ENCODE measurements at places on chromosomes 7 and 10.

DNA sequence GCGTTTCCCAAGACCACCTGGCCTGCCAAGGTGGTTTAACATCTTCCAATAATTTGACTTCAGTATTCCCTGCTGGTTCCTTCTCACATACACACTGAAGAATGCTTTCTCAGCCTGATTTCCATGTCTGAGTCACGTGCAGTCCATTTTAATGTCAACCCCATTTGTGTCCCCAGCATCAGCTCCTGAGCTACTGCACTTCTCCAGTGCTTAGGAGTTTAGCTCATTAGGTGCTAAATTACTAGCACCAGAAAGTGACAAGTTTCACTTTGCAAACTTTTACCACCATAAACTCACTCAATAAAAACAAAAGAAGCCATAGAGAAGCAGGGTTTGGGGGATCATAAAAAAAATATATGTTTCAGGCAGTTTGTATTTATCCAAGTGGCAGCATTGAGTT lies 279.3 kb upstream of the SORCS1 start:
- no peak for DNase-seq

- no peak for DNase-seq
Measured at GRCh38 chr10:71613261-71613777, 106.3 kb downstream of the C10orf105 start.

- DNase-seq: peak; percentile 9
Measured at GRCh38 chr10:131949041-131949862, 32.5 kb downstream of the BNIP3 start.

- no peak for DNase-seq
Measured at GRCh38 chr7:95298091-95298490, 26.2 kb downstream of the PON1 start.

DNA sequence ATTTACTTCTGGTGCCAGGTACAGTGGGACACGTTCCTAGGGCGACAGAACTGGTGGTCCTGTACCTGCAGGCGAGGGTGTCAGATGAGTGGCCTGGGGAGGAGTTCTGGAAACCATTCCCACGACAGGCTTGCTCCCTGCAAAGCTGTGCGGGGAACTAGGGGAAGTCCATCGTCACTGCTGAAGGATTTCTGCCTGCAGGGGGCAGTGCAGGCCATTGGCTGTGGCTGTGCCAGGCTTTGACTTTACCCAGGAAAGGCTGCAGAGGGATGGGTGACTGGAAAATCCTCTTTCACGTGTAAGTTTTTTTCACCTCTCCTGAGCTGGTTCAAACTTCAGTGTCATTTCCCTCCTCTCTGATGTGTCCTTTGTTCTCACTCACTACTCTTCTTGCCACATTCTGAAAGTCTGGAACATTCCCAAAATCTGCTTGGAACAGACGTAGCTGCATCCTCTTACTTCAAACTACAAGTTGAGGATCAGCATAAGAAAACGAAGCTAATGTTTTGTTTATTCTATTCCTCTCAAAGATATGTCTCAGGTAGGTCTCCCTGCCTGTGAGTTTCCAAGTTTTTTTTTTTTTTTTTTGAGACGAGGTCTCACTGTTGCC lies 126.5 kb downstream of the SH2D4B start:
- DNase-seq: peak; percentile 75

DNA sequence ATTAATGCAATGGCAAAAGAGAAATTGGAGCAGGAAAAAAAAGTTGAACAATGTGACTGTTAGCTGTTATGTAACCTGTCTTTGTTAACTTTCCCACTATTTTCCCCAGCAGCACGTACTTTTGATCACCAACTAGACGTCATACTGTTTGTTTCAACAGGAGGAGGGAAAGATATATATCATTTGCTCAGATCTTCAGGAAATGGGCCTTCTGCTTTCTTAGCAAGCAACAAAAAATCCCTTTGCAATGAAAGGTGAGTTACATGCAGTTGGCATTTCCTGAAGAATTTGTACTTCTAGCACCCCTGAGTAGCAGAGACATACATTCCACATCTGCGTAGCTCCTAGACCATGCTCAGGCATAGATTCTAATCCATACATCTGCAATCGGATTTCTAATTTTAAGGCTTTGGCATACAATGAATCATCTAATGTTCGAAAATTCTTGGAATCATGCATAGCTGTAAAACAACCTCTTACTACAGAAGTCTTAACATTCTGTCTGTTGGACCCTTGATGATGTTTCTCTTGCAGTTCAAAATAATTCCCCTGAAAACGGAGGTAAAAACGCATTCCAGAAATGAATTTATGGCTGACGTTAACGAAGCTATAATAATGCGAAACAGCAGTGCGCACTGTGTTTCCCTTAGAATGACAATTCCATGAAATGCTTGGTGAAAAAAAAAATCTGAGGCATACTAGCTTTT lies 286.9 kb upstream of the MGMT start:
- DNase-seq: no peak

DNA sequence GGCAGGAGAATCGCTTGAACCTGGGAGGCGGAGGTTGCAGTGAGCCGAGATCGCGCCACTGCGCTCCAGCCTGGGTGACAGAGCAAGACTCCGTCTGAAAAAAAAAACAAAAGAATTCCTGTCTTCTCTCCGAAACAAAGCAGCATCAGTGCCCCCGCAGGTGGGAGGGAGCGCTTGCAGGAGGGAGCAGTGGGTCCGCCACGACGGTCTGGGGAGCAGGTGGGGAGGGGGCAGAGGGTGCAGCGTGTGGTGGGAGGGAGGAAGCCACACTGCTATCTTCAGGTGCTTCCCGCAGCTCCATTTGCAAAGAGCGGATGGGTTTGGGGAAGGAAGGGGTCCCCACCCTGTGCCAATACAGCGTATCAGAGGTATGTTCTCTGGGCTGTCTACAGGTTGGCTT lies 31.7 kb downstream of the LIMK1 start:
- no peak for DNase-seq

DNA sequence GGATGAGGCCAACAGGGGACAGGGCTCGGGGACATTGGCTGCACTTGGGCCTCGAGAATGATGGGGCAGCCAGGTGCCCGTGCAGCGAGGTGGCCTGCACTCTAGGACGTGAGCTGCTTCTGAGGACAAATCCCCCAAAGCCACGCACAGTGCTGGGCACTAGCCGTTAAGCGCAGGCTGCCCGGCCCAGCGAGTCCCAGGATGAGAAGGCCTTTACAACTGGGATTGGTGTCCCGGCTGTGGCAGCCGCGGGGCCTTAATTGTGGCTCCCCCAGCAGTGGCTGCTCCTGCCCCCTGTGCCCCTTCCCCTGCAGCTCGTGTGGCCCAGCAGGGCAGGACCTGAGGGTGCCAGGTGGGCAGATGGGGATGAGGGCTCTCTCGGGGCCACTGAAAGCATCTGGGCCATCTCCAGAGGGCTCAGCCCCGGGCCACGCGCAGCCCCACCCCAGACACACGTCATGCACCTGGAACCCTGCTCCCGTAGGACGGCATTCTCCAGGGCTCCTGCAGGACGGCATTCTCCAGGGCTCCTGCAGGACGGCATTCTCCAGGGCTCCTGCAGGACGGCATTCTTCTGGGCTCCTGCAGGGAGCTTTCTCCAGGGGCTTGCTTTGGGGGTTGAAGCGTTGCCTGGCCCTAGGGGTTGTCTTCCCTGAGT lies 6.6 kb downstream of the PWWP2B start:
- no peak for DNase-seq

GRCh38 chr7:18174996-18175395 lies 147.3 kb upstream of the PRPS1L1 start:
- DNase-seq: no peak

DNA sequence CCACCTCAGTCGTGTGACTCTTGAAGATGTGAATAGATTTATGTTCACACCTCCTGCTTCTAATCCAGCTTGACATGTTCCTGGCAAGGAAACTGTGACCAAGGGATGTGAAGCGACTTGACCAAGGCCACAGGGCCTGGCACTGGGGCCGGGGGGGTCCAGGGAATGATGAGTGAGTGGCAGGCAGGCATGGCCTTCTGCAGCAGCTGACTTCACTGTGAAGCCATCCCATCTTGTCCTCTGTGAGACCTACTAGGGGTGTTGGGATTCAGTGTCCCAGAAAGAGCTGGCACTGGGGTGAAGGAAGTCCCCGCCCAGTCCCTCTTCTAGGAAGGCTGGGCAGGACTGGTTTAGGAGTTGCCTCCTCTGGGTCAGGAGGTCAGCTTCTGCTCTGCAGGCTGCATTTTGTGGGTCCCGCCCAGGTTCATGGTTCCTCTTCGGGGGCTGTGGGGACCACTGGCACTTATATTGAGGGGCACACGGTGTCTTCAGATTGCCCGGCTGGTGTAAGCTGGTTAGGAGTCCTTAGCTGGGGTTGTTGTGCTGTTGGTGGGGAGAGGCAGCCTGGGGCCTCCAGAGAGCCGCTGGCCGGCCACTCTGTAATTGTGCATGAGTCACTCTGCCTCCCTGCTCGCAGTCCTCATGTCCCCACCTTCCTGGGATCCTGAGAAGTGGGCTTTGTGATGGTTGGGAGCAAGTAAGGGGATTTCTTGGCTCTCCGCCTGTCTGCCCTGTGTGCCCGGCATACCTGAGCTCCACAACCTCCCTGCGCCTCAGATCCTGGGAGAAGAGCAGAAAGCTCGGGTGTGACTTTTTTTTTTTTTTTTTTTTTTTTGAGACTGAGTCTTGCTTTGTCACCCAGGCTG lies 11.0 kb downstream of the ZMIZ1 start:
- no peak for DNase-seq

DNA sequence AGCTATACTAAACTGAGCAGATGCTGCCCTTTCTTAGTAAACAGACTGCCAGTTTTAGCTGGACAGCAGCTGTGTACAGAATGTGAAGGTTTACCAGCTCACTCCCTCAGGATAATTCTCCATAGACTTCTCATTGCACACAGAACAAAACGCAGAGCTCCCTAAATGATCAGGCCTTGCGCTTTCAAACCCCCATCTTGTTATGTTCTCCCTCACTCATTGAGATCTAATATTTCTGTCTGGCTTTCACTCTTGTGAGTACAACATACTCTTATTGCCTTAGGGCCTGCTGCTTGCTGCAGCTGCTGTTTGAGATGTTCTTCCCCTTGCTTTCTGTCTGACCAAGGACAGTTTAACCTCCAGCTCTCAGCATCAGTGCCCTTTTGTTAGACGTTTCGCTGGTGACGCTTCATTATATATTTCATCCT lies 17.3 kb downstream of the VWDE start:
- DNase-seq: no peak

DNA sequence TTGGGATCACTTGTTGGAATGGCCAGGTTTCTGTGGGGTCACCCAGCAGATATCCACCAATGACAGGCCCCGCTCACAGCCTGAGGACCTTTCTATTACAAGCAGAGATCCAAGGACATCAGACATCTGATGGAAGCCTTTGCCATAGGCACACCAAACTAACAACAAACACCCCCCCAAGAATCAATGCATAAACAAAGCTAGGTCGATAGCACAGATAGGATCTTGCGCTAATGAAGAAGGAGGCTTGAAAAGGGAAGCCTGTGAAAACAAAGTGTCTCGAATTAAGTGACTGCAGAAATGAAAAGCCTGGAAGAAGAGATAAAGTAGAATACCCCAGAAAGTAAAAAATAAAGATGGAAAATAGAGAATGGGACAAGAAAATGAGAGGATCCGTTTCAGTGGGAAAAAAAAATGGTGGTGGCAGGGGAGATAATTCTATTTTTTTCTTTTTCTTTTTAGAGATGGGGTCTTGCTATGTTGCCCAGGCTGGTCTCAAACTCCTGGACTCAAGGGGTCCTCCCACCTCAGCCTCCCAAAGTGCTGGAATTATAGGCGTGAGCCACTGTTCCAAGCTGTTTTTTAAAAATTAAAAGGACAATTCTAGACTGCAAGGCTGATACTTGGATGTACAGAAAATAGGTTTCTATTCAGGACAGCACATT lies 26.3 kb upstream of the SMURF1 start:
- no peak for DNase-seq

All from femur (tissue), 1 donor.